Activated T-cell treated with anti-CD3 and anti-CD28 coated beads for 4 hours (primary cell): ENCODE measurements at places on chromosomes 7 and 10.

DNA sequence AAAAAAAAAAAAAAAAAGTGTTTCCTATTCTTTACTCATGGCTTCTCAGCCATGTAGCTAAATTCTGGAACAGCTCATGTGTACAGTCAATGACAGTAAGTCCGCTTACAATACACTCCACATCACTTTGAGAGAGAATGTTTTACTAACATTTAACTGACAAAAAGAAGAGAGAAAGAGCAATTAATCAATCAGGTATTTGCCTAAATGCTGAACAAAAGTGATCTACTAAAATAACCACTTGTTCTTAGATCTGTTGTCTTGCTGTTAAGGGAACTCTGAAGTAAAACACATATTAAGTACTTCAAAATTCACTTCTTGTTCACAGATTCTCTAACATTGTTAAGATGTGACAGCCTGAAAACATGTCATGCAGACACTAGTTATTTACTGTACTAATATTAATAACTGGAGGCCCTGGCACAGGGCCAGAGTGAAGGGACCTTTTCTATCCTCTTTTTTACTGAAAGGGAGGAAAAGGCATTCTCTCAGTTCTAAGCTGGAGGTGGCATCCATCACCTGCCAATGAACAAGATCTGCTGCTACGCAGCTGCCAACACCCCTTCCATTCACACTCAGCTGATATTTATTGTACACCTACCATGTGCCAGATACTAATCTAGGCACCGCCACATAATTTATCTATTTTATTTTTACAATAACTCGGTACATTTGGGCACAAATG lies 72.6 kb downstream of the AHR start:
- DNase-seq = no peak

- no peak for DNase-seq
These were observed 470.8 kb upstream of the ZMIZ1 start for GRCh38 chr10:78597796-78598555.

GRCh38 chr7:102140952-102141370 lies 145.7 kb upstream of the SH2B2 start:
- no peak for DNase-seq

GRCh38 chr10:98321186-98321780 lies 53.3 kb upstream of the LOXL4 start:
- no peak for DNase-seq

- no peak for DNase-seq
These were observed 49.0 kb downstream of the NDUFB2 start for GRCh38 chr7:140745266-140746058.

DNA sequence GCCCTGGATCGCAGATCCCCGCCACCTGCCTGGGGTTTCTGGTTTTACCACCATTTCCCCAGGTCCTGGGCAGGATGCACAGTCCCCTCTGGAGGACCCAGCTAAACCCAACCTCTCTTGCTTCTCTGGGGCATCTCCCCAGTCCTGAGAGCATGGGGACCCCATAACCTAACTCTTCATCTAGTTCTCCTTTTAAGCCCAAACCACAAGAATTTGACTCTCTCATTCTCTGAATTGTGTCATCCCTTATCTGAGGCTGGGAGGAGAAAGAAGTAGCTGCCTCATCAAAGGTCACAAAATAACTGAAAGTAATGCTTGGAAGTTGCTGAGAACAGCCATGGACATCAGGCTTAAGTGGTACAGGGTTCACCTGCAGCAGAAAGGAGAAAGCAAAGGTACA lies 159.9 kb downstream of the FGFR2 start:
- DNase-seq = no peak

- DNase-seq = no peak
These were observed 76.0 kb upstream of the LEP start for GRCh38 chr7:128164955-128165670.

- DNase-seq = no peak
These were observed 614 bp upstream of the IFIT2 start for GRCh38 chr10:89301232-89301631.

DNA sequence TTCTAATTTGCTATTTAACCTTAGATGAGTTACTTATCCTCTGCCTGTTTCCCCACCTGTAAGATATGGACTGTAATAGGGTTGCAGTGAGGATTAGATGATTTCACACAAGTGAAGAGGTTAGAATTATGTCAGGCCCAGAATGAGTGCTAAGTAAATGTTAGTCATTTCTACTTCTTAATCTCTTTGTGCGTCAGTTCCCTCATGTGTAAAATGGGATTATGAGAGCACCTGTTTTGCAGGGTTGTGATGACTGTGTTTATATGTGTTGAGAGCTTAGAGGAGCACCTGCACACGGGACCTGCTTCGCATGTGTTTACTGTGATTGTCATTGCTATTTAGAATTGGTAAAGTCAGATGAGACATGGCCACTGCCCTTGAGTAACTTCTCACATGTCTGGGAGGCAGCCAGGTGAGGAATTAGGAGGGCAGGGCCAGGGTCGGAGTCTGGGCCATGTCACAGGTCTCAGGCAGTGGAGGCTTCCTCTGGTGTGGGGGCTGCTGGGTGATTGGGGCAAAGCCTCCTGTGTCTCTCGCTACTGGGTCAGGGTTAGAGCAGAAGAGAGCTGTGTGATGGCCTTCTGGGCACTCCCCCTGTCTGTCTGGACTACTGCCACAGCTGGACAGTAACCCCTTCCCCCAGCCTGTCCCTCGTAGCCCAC lies 106.7 kb downstream of the WDFY4 start:
- DNase-seq = no peak

DNA sequence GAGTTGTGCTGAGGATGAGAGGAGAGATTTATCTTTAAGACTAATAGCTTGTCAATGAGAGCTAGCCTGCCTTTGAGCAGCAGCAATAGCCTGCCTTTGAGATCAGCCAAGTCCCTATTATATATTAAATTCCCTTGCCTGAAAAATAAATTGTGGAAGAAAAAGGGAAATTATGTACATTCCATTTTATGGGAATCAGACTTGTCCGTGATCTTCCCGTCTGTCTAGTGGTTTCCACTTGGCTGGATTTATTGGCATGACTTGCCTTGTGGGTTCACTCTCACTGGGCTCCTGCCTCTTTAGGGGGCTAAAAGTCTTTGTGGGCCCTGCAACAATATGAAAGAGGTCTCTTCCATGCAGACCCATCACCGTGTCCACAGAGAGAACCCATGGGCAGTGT lies 171.7 kb upstream of the FRMD4A start:
- no peak for DNase-seq

DNA sequence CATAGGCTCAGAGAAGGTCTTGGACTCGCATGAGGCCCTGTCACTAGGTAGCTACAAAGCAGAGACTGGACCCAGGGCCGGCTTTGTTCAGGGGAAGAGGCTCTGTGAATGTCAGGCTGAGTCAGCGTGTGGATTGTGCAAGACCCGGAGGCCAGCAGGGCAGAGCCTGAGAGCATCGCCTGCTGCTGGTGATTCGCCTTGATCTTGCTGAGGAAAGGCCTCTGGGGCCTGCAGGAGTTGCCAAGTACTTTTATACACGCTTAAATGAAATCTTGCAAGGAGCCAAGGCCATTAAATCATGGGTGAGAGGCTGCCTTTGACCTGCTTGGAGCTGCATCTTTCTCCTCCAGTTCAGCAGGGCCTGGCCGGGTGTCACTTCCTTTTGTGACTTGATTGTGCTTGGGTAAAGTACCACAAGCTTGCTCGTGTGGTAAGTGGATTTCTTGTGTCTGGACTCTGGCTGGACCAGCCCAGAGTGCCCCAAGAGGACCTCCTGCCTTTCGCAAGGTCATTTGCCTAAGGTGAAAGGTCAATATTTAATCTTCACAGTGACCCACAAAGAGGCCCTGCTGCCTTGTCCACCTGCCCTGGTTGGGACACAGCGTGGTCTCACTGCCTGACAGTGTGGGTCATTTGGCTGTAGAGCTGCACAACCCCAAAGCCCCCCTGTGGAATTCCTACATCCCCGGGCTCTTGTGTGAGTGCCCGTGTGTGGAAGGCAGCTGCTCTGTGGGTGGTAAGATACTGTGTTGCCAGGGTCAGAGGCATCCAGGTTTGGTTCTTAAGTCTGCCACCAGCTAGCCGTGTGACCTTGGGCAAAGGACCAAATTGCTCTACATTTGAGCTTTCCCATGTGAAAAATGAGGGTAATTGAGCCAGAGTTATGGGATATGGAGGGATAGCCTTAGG lies 38.6 kb upstream of the SH2D4B start:
- DNase-seq = peak; percentile 37

- DNase-seq = no peak
These were observed 56.2 kb upstream of the ETV1 start for GRCh38 chr7:14045651-14046050.

DNA sequence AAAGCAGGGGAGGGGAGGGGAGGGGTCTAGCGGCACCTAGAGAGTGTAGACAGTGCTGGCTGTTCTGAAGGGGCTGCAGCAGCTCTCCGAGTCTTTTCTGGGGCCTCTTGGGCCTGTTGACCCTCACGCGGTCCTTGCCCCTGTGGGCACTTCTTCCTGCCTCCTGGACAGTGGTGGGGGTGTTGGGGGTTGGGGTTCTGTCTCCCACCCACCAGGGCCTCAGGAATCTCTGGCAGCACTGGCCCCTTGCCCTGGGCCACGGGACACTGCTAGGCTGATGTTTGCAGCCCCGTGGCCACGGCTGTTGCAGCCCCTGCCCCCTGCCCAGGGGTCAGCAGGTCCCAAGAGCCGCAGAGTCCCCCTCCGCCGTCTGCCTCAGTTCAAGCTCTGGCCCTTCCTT lies 68.9 kb upstream of the INPP5A start:
- DNase-seq = no peak

GRCh38 chr7:27901028-27901760 lies 161.2 kb downstream of the TAX1BP1 start:
- no peak for DNase-seq

DNA sequence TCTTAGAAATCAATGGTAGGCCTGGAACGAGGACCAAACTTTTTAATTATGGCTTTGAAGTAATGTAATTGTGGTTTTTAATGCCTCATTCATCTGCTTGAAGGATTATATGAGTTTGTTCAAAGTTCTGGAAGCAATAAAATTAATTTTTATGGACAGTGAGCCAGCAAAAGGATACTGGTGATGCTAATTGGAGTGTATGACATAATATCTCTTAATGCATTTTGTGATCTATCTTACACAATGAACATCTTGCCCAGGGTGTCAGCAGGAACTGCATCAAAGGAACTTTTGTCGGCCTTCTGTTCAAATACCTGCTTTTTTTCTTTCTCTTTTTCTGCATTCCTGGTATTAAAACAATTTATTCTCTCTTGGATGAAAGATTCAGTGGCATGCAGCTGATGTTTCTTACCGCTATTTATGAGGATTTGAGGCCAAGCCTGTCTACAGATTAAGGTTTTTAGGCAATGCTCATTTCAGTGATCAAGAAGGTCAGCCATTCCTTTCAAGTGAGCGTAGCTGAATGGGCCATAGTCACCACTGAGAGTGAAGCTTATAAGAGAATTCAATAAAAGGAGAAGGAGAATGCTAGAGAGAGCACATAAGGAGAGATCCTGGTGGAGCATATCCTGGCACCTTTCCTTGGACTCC lies 974.8 kb downstream of the SORCS3 start:
- DNase-seq = no peak

DNA sequence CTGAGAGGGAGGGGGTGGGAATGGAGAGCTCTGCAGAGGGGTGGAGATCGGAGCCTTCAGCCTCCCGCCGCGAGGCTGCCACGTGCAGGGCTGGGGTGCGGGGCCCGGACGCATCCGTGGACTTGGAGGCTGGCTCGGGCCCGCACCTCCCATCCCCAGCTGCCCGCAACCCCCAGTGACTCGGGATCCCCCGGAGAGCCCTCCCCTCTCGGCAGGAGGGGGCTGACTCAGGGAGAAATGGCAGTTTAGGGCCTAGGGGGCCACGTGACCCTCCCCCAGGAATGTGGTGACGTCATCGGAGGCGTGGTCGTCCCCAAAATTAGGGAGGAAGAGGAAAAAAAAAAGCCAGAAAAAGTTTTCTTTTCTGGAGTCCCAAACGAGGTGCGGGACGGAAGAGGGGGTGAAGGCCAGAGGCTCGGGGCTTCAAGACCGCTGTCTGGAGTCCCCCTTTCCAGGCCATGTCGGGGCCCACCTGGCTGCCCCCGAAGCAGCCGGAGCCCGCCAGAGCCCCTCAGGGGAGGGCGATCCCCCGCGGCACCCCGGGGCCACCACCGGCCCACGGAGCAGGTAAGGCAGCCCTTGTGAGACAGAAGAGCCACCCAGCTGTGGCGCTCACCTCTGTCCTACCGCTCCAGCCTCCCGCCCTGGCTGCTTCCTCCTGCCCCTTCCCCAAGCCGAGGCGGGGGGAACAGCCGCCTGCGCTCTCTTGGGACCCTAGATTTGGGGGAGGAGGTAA lies at the start of gene TRIP6:
Gene TRIP6, plus strand, starts transcription at position 348 of the 736 bp plus-strand sequence. Its CDS starts 111 bp downstream, at position 459.
- DNase-seq = peak; percentile 60

- no peak for DNase-seq
These were observed 6.9 kb downstream of the C10orf105 start for GRCh38 chr10:71712572-71713134.

GRCh38 chr7:55026086-55026790 lies 7.4 kb downstream of the EGFR start:
- no peak for DNase-seq

GRCh38 chr10:18238870-18239485 lies 98.8 kb downstream of the CACNB2 start:
- no peak for DNase-seq

DNA sequence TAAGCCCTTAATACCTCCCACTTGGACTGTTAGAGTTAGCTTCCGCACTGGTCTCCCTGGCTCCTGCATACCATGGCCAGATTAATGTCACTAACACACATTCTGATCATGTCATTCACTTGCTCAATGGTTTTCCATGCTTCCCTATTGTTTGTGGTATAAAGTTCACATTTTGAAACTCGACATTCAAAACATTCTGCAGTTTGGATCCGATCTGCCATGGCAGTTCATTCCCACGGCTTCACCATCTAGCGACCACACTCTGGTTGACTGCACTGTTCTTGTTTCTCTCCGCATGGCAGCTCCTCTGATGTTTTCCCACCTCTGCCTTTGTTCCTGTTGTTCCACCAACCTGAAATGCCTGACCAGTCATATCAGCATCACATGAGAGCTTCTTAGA lies 87.4 kb upstream of the WAC start:
- DNase-seq = no peak

GRCh38 chr7:95335093-95335492 lies 10.8 kb upstream of the PON1 start:
- DNase-seq = no peak

GRCh38 chr7:11710377-11710776 lies 121.6 kb downstream of the THSD7A start:
- no peak for DNase-seq

DNA sequence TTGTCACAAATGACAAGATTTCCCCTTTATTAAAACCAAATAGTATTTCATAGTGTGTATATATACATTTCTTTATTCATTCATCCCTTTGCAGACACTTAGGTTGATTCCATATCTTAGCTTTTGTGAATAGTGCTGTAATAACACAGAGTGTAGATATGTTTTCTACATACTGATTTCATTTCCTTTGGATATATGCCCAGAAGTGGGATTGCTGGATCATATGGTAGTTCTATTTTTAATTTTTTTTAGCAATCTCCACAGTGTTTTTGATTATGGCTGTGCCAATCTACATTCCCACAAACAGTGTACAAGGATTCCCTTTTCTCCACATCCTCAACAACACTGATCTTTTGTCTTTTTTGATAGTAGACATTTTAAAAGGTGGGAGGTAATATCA lies 46.4 kb downstream of the CSTF2T start:
- no peak for DNase-seq

- DNase-seq = no peak
These were observed 183.0 kb downstream of the RAPGEF5 start for GRCh38 chr7:22173685-22174573.
